SW 1271 (cell line): ENCODE measurements at places on chromosomes 6 and 20.

GRCh38 chr6:35219683-35220326 is 6.0 kb downstream of the SCUBE3 start:
- DNase-seq: no peak

DNA sequence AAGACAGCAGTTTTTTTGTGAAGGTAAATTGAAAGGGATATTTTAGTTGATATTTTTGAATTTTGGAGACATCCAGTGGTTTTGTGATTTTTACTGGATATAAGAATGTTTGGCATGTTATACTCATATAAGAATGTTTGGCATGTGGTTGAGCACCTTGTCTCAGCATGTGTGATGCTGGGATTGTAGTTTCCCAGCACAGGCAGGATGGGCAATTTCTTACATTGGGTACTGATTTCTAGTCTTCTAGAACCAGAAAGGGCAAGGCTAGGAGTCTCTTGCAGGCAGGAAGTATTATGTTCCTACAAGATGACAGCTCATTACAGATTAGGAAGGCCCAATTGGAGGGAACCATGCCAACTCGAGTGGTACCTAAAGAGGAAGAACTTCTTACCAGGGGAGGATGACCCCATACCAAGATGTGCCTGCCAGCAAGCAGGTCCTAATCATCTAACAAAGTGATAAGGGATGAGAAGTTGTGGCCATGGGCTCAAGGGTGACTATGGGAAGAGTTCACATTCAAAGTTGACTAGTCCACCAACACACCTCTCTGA is 377.8 kb downstream of the UTRN start:
- DNase-seq: no peak

GRCh38 chr6:44655412-44656342 is 268.2 kb downstream of the CDC5L start:
- peak; percentile 51 for DNase-seq

DNA sequence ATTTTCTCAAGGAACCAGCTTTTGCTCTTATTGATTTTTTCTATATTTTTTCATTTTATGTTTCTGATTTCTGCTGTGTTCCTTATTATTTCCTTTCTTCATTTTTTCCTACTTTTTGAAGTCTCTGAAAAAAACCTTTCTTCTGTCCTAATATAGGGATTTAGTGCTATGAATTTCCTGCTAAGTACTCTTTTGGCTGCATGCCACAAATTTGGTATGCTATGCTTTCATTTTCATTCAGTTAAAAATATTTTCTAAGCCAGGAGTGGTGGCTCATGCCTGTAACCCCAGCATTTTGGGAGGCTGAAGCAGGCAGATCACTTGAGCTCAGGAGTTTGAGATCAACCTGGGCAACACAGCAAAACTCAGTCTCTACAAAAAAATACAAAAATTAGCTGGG is 30.6 kb downstream of the SIRPD start:
- DNase-seq: no peak

- no peak for DNase-seq
Measured at GRCh38 chr20:42082611-42083010, 464.4 kb upstream of the CHD6 start.

DNA sequence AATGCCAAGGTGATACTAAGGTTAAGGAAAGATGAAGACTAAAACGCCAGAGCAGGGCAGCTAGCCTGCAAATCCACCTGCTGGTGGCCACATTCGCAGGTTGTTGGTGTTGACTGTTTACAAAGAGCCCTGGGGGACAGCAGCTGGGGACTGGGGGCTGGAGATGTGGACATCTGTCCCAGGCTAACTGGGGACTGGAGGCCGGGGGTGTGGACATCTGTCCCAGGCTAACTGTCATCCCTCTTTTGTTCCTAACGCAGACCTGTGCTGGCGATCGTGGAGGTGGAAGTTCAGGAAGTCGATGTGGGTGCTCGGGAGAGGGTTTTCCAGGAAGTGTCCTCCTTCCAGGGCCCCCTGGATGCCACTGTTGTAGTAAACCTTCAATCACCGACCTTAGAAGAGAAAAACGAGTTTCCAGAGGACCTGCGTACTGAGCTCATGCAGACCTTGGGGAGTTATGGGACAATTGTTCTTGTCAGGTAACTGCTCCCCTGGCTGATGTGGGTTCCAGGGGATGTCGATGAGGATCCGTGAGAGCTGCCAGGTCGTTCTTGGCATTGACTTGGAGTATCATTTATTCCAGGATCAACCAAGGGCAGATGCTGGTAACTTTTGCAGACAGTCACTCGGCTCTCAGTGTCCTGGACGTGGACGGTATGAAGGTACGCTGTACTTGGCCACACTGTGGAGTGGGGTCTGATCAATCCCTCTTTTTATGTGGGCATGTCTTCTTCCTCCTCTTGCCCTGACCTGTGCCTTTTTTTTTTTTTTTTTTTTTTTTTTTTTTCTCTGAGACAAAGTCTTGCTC is 87.0 kb downstream of the SERAC1 start:
- DNase-seq: no peak

GRCh38 chr6:168956141-168956838 is 297.4 kb downstream of the THBS2 start:
- DNase-seq: no peak

DNA sequence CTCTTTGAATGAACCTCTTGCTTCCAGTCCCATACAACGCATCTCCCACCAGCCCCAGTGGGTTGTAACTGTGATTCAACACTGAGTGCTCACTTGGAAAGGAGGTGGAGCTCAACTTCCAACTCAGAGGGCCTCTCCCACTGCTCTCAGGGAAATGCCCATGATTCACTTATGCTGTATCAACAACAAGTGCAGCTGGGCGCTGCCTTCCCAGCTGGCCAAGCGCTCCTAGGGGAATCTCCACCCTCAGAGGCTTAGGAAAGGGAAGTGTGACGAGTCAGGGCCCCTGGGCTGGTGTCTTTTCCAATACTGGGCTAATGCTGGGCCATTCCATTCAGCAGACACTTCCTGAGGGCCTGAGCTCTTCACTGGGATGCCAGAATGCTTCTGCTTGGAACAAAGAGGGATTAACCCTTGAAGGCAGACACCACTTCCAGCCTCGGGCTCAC is 8.1 kb upstream of the OCSTAMP start:
- DNase-seq: peak; percentile 86

DNA sequence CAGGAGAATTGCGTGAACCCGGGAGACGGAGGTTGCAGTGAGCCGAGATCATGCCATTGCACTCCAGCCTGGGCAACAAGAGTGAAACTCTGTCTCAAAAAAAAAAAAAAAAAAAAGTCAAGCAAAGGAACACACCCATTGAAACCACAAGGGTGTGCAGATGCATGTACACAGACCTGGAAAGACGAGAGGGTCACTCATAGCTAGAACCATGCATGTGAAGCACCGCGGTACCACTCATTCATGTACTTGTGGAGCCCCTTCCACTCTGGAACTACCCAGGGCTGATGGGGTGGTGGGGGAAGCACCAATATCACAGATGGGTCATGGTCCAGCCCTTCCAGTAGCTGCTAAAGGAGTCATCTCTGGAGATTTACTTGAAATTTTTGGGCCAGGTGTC is 7.4 kb upstream of the TJAP1 start:
- no peak for DNase-seq

GRCh38 chr6:89148016-89148750 is 2.3 kb downstream of the PM20D2 start:
- no peak for DNase-seq

DNA sequence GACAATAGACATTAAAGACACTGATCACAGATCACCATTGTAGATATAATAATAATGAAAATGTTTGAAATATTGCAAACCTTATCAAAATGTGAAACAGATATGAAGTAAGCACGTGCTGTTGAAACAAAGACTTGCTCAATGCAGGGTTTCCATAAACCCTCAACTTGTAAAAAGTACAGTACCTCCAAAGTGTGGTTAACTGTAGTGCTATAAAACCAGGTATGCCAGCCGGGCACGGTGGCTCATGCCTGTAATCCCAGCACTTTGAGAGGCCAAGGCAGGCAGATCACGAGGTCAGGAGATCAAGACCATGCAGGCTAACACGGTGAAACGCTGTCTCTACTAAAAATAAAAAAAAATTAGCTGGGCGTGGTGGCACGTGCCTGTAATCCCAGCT is 96.6 kb downstream of the ZFAND3 start:
- DNase-seq: no peak

DNA sequence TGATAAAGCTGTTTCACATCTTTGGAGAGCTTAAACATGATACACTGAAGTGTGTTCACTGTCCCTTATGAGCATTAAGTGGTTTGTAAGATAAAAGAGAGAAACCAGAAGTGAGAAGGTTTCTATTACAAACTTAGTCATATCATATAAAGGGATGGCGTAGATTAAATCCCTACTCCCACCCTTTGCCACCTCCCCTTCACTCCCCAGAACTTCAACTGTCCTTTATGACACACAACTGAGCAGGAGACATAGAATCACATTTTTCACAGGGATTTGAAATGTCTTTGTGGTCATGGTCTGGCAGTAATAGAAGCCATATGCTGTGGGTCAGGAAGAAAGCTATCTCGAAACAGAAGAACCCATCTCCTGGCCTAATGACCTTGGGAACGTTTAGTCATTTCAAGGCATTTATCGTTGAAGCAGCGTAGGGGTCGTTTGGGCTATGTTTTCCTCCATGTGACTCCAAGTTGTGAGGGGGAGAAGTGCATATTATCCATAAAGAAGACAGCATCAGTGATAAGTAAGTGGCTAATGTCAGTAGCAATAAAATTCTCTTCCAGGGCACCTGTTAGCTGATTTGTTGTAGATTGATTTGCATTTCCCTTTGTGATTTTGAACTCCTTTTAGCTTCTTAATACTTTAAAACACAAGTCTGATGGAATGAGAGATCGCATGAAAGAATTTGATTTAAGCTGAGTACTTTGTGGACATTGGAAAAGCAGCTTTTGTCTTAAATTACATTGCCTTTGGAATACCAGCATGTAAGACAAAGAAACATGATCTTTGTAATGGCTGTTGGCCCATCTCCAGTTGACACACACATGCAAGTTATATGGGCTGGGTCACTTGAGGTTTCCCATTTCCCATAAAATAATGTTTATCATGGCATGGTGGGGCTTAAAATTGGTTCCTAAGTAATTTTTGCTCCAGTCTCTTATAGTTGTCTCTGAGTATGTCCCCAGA is 501.5 kb upstream of the FLRT3 start:
- no peak for DNase-seq

GRCh38 chr6:100810015-100810414 is 71.1 kb downstream of the ASCC3 start:
- no peak for DNase-seq

GRCh38 chr6:99032396-99032795 is 84.7 kb upstream of the FBXL4 start:
- DNase-seq: no peak

GRCh38 chr20:32479697-32480171 is 105.4 kb downstream of the NOL4L start:
- no peak for DNase-seq

- no peak for DNase-seq
Measured at GRCh38 chr6:129748212-129748900, 38.4 kb upstream of the ARHGAP18 start.

GRCh38 chr20:49478266-49478665 is 4.2 kb downstream of the KCNB1 start:
- DNase-seq: no peak

- no peak for DNase-seq
Measured at GRCh38 chr20:32216179-32217142, 8.8 kb downstream of the POFUT1 start.

- no peak for DNase-seq
Measured at GRCh38 chr6:112909781-112910180, 562.7 kb downstream of the RFPL4B start.

- no peak for DNase-seq
Measured at GRCh38 chr20:50408526-50409364, 101.4 kb upstream of the PTPN1 start.
